ENCODE measurements at places on chromosomes 12 and 14.

DNA sequence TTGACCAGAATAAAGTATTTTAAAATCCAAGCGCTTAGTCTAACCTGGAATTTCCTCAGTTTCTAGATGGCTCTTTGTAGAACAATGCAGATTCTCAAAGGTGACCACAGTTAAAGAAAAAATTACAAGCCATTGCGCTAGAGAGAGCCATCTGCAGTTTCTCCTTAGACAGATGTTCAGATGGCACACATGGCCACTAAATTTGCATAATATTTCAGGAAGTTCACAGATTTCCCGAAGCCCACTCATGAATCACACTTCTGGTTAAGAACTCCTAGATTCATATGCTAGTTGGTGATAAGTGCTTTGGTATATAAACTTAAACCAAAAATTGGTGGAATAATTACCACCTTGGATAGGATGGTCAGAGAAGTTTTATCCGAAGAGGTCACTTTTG is 749 bp downstream of the AKAP3 start:
- no peak for DNase-seq

GRCh38 chr14:60636879-60637478 is 12.3 kb downstream of the SIX1 start:
- no peak for DNase-seq

DNA sequence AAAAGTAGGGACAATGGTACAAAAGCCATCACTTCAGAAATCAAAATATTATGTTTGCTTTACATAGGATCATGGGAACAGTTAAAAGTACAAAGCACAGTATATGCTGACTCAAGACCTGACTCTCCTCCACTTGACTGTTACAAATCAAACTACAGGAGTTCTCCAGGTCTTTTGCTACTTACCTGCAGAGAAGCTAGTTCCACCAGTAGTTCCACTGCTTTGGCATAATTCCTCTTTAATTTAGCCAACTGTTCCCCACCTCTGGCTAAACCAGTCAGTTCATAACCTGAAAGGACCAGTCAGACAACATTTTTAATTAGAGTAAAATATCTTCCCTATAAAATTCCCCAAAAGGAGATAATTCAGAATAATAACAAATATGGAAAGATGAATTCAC is 14.0 kb downstream of the ATP6V1D start:
- no peak for DNase-seq

DNA sequence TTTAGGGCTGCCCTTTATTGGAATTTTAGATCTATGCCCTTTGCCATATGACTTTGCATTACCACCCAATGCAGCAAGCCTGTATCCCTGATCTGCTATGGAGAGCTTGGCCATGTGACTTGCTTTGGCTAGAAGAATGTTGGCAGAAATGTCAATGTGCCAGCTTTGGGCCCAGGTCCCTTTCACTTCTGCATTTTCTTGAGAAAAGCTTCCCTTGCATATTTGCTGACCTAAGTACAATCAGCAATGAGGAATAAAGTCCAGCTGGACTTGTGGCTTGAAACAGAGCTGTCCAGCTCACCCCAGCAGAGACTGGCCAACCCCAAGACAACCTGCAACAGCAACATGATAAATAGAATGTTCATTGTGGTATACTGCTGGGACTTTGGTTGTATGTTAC is 135.9 kb downstream of the PAH start:
- DNase-seq: no peak

DNA sequence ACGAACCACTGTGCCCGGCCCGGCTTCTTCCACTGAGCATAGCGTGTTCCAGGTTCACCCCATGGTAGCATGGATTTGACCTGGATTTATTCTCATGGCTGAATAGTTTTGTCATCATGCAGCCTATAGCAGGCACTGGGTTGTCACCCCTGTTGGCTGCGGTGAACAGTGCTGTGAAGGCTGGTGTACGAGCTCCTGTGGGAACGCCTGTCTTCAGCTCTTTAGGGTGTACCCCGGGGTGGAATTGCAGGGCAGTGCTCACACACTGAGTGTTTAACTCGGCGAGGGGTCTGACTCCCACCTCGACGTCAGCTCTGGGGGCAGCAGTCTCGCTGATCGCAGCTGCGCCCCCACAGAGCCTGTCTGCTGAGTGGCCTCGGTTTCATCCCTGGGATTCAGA is 15.3 kb downstream of the MMP17 start:
- no peak for DNase-seq

GRCh38 chr12:62259631-62259992 is 592 bp upstream of the USP15 start:
- DNase-seq: no peak

GRCh38 chr12:113340061-113340460 is 5.2 kb upstream of the SLC8B1 start:
- no peak for DNase-seq

- DNase-seq: no peak
These were observed 63.2 kb downstream of the AMN start for GRCh38 chr14:102985665-102986064.

- DNase-seq: no peak
These were observed 50.7 kb upstream of the KCNC2 start for GRCh38 chr12:75260316-75260715.

GRCh38 chr14:52885230-52885629 is 65.6 kb downstream of the FERMT2 start:
- no peak for DNase-seq

DNA sequence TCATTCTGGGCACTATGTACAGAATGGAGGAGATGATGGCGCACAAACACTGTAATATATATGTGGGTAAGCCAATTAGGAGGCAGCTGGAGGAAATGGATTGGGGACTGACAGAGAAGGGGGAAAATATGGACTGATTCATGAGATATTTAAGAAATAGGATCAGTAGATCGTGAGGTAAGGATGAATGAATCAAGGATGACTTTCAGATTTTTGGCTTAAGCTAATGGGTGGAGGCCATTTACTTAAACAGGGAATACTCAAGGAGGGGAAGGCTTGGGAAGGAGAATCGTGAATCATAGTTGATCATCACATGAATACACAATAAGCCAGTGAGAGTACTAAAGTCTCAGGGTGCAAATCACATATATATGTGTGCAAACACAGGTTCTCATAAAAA is 11.2 kb upstream of the GNPNAT1 start:
- DNase-seq: no peak

GRCh38 chr14:104250175-104250574 is 111.8 kb downstream of the KIF26A start:
- DNase-seq: no peak

DNA sequence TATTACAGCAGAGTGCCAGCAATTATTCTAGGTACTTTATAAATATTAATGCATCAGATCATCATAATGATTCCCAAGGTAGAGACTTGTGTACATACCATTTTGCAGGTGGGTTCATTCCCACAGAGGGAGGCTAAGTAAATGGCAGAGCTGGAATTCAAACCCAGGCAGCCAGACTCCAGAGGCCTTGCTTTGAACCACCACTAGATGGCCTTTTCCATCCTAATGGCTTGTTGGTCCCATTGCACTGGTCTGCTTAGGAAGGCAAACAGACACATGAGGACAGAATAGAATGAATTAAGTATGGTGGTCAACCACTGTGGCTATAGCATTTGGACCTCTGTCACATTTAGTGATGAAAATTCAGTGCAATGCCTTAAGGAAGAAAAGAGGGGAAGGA is 158.7 kb downstream of the METTL25 start:
- DNase-seq: no peak

DNA sequence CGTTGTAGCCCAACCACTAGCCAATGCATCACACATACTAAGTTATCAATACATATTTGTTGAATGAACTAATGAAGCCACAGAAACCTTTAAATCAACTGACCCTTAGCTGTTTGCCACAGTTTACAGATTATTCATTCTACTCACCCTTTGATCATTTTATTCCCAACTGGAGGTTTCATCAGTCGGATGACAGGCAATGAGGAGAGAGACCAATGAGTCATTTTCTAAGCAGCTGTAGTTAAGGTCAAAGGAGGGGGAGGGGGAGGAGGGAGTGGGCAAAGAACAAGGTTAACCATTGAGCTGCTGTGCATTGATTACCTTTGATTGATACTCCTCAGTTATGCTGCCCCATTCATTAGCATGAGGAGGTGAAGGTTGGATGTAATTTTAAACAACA is 469.5 kb downstream of the VRK1 start:
- no peak for DNase-seq

DNA sequence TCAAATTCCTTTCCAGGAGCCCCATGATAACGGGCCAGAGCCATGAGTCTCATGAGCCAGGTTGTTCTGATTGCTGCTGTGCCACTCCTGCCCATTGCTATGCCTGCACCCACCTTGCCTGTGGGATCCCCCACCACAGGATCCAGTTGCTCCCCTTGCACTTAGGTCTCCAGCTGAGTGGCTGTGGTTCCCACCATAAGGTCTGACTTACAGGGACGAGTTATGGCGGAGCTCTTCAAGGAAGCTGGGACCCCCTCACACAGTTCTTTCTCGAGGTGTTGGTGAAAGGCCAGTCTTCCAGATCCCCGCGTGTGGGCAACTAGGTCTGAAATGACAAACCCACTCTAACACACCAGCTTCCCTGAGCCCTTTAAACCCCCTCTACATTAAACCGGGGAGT is 111.9 kb upstream of the C14orf180 start:
- no peak for DNase-seq

GRCh38 chr12:42585154-42585840 is 4.2 kb downstream of the PRICKLE1 start:
- DNase-seq: no peak

- no peak for DNase-seq
These were observed 6.1 kb downstream of the HNF1A start for GRCh38 chr12:120984351-120984898.

DNA sequence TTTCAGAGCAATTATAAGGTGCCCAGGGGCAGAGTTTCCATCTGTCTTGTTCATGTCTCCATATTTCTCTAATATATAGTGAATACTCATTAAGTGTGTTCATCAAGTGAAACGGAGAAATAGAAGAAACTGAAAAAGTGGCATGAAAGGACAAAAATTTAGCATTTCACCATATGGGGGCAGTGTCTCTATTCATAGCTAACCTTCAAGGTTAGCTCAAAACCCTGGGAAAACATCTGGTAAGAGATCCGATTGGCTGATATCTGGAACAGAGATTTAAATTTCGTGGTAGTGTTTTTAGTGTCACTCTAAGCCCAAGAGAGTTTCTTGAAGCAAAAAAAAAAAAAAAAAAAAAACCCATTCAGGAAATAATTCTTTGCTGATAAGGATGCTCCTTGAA is 367.5 kb downstream of the DAD1 start:
- DNase-seq: no peak

DNA sequence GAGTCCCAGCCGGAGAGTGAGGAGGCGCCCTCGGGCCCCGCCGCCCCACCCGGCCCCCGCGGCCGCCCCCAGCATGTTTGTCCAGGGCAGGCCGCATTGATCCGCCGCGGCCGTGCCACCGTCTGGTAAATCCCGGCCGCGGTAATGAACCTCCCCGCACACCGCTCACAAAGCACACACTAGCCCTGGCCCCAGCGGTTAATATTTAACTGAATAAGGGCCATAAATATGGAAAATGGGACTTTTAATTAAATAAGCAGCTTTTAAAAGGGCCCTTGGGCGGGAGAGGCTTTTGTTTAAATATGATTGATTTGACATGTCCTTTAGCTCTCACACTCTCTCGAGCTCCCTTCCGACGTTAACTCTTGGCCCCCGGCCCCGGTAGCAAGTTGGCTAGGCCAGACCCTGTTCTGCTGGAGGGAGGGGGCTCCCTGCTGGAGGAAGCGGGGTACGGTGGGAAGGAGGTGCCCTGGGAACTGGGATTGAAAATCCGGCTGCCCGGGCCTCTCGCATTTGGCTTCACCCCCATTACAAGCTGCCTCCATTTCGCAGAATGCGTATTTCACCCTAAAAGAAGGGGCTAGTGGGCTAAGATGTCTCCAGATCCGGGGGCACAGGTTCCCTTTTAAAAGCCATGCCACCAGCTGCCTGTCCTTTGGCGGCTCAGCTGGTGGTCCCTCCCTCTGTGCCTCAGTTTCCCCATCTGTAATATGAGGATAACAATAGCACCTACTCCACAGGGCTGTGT is 199.8 kb downstream of the RBM19 start:
- DNase-seq: no peak

DNA sequence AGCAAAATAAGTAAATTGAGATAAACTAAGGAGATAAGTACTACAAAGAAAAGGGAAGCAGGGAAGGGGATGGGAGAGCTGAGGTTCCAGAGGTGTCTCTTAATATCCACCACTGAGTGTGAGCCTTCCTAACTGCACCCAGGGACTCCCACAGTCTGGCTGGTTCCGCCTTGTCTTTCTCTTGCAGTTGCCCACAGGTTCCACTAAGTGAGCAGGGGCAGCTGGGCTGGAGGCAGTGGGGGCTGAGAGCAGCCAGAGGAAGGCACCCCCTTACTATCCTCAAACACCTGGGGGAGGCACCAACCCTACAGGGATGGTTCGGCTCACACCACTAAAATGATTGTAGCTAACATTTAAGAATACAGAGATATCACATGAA is 214.9 kb downstream of the SLC41A2 start:
- DNase-seq: no peak

DNA sequence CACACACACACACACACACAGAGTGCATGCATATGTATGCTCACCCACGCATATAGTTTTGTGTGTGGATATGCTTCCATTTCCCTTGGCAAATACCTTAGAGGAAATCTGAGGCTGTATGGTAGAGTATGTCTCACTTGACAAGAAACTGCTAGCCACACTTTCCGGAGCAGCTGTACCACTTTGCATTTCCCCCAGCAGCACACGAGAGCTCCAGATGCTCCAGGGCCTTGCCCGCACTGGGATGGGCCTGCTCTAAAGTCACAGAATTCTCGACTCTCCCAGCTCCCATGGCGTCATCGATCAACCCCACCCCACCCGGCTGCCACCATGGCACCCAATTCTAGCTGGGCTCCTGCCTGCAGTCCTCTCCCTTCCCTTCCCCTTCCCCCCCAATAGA is 21.9 kb downstream of the CLMN start:
- no peak for DNase-seq

GRCh38 chr12:130398100-130398848 is 60.6 kb downstream of the PIWIL1 start:
- no peak for DNase-seq
